Stimulated activated CD4-positive, alpha-beta T cell treated with anti-CD3 and anti-CD28 coated beads, Interleukin-1b, Interleukin-23, amount 100 ng/mL, for 1 hour (primary cell): ENCODE measurements at places on chromosomes 1 and 21.

GRCh38 chr1:154730986-154731489 lies 123.1 kb upstream of the ADAR start:
- no peak for DNase-seq

DNA sequence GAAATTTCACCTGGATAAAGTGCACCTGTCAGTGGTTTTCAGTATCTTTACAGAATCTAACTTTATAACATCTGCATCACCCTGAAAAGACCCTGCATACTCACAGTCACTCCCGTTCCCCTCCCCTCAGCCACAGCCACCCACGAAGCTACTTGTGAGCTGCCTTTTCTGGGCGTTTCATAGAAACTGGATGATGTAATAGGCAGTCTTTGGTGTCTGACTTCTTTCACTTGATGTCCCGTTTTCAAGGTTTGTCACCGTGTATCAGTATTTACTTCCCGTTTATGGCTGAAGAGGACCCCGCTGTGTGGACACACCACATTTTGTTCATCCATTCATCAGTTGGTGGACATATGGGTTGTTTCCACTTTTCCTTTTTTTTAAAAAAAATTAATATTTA lies 47.8 kb upstream of the LRRC3 start:
- DNase-seq = no peak

- no peak for DNase-seq
Observed at GRCh38 chr1:182430263-182431068, 19.5 kb upstream of the RGSL1 start.

- DNase-seq = no peak
Observed at GRCh38 chr21:43851593-43851992, 13.4 kb upstream of the AGPAT3 start.

DNA sequence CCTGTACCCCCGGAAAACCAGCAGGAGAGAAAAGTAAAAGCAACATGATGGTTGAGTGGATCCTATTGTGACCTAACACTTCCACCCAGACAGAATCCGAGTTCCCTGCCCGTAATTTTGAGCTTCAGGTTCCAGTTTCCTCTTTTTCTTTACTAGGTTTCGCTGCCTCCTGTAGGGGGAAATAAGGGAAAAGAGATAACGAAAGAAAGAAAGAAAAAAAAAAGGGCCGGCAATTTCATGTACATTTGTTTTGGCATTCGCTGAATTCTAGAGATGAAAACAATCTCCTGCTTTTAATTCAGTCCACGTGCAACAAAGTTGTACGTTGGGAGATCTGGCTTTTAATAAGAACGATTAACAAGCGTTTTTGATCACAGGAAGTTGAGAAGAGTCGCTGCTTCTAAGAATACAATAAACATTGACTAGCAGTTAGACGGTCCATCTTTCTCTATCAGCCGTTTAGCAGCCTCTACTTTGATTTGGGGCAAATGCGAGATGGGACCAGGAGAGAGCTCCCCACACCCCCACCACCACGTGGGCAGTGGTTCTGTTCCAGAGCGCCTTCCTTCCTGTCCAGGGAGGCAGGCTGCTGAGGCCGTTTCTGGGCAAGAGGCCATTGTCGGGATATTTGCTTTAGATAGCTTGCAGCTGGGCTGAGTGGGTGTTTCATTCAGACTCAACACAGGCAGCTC lies 155.9 kb upstream of the RUNX1 start:
- DNase-seq = no peak

DNA sequence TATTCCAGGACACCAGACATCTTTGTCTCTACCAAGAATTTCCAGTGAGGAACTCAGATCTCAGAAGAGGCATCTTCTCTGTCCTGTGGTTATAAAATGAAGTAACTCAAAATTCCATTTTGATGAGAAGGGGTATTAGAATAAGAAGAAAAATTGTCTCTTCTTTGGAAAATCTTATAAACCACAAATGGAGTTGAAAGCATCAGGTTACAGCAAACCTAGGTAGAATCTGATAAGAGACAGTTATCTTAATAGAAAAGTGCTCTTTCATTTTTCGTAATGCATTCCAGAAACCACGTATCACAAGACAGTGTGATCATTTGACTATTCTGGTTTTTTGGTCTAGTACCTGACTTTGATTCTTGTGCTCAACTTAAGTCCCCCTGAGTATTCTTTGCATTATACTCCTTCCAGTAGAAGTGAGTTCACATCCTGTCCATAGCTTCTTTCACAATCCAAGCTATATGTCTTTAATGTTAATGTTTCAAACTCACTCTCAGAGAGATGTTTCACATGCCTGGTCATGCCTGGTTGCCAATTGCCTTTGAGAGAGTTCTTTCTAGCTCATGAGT lies 120.9 kb upstream of the PRDX6 start:
- DNase-seq = no peak

DNA sequence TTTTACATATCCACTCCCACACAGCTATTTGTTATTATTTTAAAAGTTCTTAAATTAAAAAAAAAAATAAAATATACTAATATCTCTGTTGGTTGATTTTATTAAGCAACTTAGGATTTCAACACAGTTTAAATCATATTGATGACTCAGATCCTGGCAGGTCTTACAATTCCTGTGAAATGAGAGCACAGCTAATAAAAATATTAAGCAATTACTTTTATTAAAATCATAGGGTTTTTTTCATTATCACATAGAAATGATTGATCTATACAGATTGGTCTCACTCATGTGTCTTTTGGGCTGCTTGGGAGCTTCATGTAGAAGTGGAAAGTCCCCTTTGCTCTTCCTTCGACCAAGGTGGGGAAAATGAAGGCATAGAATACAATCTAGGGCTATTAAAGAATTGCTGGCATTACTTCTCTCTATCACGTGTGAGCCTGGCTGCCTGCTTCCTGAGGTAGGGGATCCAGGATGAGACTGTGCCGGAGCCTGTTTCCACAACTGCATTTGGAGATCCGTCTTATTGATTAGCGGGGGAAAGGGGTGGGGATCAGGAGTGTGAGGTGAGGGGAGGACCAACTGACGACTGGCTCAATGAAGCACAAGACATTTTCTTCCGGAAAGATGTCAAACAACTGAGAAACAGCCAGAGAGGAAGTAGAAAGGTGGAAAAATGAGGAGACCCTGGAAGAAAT lies 858.0 kb downstream of the USP25 start:
- no peak for DNase-seq

- DNase-seq = no peak
Observed at GRCh38 chr1:214403431-214403830, 122.5 kb downstream of the SMYD2 start.
